Uterus (tissue), 4 donors: ENCODE measurements at places on chromosomes 5 and 9. TPM values are rescaled to one million over a fixed set of nuclear protein-coding genes. Genes with fewer than 3 reads are reported as not detected.

Gene SPEF2
- 71.0 TPM for total RNA-seq

Gene SV2C
- 0.21 TPM for total RNA-seq

Gene SIT1
- total RNA-seq = 0.21 TPM

Gene SLC45A2
- not detected for total RNA-seq

Gene C9orf153
- 1.5 TPM for total RNA-seq

Gene FOXD1
- total RNA-seq = not detected

Gene ACTBL2
- total RNA-seq = not detected

Gene GABRA1
- not detected for total RNA-seq

Gene RAD17
- 9.4 TPM for total RNA-seq

Gene CLIC3
- 1.5 TPM for total RNA-seq

Gene FGFR4
- 18.8 TPM for total RNA-seq

GRCh38 chr9:27963836-27964235 lies 390.6 kb upstream of the C9orf72 start:
- H3K4me3 ChIP-seq = no peak overlapping the region
- H3K36me3 ChIP-seq = no peaks in the 10 kb centered on the region
- no peaks in the 10 kb centered on the region for H3K27me3 ChIP-seq

DNA sequence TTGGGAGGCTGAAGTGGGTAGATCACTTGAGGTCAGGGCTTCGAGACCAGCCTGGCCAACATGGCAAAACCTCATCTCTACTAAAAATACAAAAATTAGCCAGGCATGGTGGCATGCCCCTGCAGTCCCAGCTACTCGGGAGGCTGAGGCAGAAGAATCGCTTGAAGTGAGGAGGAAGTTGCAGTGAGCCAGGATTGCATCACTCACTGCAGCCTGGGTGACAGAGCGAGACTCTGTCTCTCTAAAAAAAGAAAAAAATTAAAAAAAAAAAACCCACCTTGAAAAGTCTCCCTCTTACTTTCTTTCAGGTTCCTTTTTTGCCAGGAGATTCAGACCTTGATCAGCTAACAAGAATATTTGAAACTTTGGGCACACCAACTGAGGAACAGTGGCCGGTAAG lies 34.2 kb downstream of the CDK7 start:
- H3K27me3 ChIP-seq = no peaks in the 10 kb centered on the region
- no peak overlapping the region for H3K27ac ChIP-seq
- no peaks in the 10 kb centered on the region for H3K36me3 ChIP-seq
- H3K4me3 ChIP-seq = no peak overlapping the region
- H3K4me1 ChIP-seq = no peaks in the 10 kb centered on the region
- DNase-seq = no peak

- no peak overlapping the region for H3K27ac ChIP-seq
- DNase-seq = no peak
- H3K36me3 ChIP-seq = no peaks in the 10 kb centered on the region
- no peaks in the 10 kb centered on the region for H3K4me1 ChIP-seq
Measured at GRCh38 chr5:14574096-14574495, 7.5 kb upstream of the OTULINL start.

DNA sequence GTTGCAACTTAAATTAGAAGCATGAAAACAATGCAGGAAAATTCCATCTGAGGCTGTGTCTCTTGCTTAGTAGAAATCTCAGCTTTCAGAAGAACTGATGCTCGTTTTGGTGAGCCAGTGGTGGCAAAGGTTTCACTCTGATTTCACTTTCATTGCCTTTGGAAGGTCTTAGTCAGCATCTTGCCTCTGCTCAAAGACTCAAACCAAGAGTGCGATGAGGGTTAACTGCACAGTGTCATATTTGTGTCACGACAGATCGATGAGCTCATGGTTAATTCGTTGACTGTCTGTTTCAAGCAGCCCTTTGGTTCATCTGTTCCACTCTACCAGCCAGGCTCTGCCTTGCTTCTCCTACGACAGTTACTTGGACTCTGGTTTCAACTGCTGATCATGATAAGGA lies 331.3 kb upstream of the KIF2A start:
- H3K27ac ChIP-seq = no peak overlapping the region
- DNase-seq = no peak
- H3K27me3 ChIP-seq = no peaks in the 10 kb centered on the region
- H3K4me3 ChIP-seq = no peak overlapping the region
- no peaks in the 10 kb centered on the region for H3K36me3 ChIP-seq

DNA sequence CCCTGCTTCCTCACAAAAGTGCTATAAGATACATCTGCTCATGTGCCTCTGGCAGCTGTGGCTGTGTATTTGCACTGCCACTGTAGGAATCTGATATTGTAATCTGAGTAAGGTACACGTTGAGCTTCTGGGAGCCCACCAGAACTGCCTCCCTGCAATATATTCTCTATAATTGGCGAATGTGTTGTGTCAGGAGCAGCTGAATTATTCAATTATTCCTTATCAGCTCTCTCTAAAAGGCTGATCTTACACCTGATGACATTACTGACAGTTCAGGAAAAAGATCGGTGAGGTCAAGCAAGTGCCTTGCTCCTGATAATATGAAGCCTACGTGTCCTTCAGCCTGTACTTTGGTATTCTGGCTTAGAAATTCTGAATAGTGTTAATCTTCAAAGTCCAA lies 1015.0 kb downstream of the CDH9 start:
- no peaks in the 10 kb centered on the region for H3K36me3 ChIP-seq
- DNase-seq = no peak
- no peaks in the 10 kb centered on the region for H3K4me1 ChIP-seq
- no peak overlapping the region for H3K27ac ChIP-seq

- H3K36me3 ChIP-seq = no peaks in the 10 kb centered on the region
- no peak overlapping the region for H3K4me3 ChIP-seq
Measured at GRCh38 chr5:35145691-35146317, 84.5 kb downstream of the PRLR start.

DNA sequence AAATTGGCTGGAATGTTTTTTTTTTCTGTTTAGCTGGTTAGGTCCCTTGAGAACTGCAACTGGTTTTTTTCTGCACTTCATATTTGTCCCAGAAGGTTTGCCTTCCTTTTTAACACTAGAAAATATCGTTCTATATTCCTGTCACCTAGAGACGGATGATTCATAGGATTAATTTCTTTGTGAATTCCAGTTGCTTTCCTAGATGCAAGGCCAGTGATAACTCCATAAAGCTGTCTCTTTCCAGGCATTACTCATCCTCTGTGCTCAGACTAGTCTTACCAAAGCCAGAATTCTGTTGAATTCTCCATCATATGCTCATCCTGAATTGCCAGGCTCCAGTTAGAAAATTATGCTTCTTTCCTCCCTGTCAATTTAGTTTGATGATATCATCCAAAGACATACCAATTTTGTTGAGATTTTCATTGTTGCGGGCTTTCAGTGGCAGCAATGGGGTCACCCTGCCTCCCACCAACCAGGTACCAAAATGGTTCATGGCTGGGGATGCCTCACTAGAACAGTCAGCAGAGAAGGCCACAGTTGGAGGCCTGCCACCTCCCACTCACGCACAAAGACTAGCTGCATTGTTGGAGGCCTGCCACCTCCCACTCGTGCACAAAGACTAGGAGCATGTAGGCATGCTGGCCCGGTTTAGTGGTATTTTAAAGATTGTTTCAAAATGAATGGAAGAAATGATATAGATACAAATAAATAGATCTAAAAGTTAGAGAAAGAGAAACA lies 8.5 kb downstream of the BAAT start:
- H3K27me3 ChIP-seq = no peaks in the 10 kb centered on the region
- no peaks in the 10 kb centered on the region for H3K36me3 ChIP-seq
- H3K4me1 ChIP-seq = no peaks in the 10 kb centered on the region
- DNase-seq = peak; percentile 71

GRCh38 chr9:137467161-137467581 lies 8.0 kb upstream of the NSMF start:
- no peak overlapping the region for H3K27ac ChIP-seq
- H3K36me3 ChIP-seq = no peaks in the 10 kb centered on the region
- no peak for DNase-seq
- H3K27me3 ChIP-seq = no peaks in the 10 kb centered on the region
- no peaks in the 10 kb centered on the region for H3K4me1 ChIP-seq

DNA sequence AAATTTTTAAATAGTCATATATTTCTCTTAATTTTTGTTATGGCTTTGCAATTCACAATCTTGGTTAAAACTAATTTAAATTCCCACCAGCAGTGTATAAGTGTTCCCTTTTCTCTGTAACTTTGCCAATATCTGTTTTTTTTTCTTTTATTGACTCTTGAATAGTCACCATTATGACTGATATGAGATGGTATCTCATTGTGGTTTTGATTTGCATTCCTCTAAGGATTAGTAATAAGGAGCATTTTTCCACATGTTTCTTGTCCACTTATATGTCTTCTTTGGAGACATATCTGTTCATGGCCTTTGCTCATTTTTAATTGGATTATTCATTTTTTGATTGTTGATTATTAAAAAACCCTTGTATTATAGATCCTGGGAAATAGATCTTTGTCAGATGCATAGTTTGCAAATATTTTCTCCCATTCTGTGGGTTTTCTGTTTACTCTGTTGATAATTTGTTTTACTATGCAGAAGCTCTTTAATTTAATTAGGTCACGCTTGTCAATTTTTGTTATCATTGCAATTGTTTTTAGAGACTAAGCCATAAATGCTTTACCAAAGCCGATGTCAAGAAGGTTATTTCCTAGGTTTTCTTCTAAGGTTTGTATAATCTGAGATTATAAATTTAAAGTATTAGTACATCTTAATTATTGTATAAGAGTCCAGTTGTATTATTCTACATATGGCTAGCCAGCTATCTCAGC lies 610.9 kb downstream of the CHSY3 start:
- no peak overlapping the region for H3K27ac ChIP-seq
- H3K4me3 ChIP-seq = no peak overlapping the region
- no peaks in the 10 kb centered on the region for H3K36me3 ChIP-seq
- H3K27me3 ChIP-seq = no peaks in the 10 kb centered on the region

- H3K36me3 ChIP-seq = no peaks in the 10 kb centered on the region
- H3K27ac ChIP-seq = no peak overlapping the region
- DNase-seq = no peak
- H3K27me3 ChIP-seq = no peaks in the 10 kb centered on the region
Measured at GRCh38 chr5:110104060-110104725, 414.5 kb downstream of the MAN2A1 start.

DNA sequence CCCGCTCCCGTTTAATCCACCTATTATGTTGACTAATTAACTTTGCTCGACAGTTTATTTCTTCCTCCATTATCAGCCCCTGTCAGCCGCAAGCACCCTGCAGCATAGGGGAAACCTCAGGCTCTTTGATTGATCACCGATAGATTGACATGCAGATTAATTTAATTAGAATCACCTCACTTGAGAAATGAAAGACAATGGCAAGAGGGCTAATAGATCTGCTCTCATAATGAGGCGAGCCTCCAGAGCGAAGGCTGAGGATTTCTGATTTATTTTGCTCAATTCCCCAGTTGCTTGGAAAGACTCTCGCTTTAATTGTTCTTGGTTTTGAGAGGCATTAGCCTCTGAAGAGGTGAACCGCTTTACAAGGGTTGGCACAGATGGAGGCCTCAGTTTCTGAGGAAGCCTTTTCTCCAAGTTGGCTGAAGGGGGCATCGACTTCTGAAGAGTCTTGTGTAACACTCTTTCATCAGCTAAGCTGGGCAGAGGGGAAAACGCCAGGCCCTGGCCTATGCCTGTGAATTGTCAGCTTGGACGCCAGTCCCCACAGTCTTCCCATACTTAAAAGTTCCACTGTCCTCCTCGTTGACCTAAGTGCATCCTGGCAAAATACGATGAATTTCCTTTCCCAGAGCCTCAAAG lies 275.4 kb downstream of the EBF1 start:
- no peak overlapping the region for H3K27ac ChIP-seq
- no peaks in the 10 kb centered on the region for H3K27me3 ChIP-seq
- H3K36me3 ChIP-seq = no peaks in the 10 kb centered on the region
- H3K4me3 ChIP-seq = no peak overlapping the region
- DNase-seq = no peak
- no peaks in the 10 kb centered on the region for H3K4me1 ChIP-seq

GRCh38 chr5:139155333-139155732 lies 42.8 kb downstream of the SIL1 start:
- no peaks in the 10 kb centered on the region for H3K36me3 ChIP-seq
- peaks cover 6% of the 10 kb centered on the region for H3K4me1 ChIP-seq
- DNase-seq = no peak

- H3K4me3 ChIP-seq = peak within 1 kb of the TSS; percentile 90
- H3K27me3 ChIP-seq = no peaks in the 10 kb centered on the region
- H3K27ac ChIP-seq = peak within 1 kb of the TSS; percentile 98
- H3K36me3 ChIP-seq = no peaks in the 10 kb centered on the region
Measured at GRCh38 chr5:55994495-55994997, at the start of gene IL6ST. IL6ST (minus strand) TSS chr5:55994963; CDS start chr5:55976278, 18,685 bp downstream.

DNA sequence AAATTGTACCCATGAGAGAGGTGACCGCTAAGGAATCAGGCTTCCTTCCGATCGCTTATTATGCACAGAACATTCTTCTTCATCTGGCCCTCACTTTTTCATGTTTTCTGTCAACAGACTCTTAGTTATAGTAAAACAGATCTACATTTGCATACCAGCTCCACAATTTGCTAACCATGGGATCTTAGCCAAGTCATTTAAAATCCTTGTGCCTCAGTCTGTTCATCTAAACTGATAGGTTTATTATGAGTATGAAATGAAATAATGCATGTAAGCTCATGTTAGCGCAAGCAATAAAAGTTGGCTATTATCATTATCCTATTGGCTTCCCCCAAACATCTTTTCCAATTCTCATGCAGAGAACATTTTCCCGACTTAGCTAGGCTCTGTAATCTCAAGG lies 42.3 kb downstream of the FGF1 start:
- no peaks in the 10 kb centered on the region for H3K4me1 ChIP-seq
- no peaks in the 10 kb centered on the region for H3K36me3 ChIP-seq
- H3K27ac ChIP-seq = no peak overlapping the region
- H3K4me3 ChIP-seq = no peak overlapping the region

- H3K4me1 ChIP-seq = no peaks in the 10 kb centered on the region
- H3K36me3 ChIP-seq = no peaks in the 10 kb centered on the region
- H3K27ac ChIP-seq = no peak overlapping the region
Measured at GRCh38 chr9:38138276-38138675, 69.2 kb upstream of the SHB start.

DNA sequence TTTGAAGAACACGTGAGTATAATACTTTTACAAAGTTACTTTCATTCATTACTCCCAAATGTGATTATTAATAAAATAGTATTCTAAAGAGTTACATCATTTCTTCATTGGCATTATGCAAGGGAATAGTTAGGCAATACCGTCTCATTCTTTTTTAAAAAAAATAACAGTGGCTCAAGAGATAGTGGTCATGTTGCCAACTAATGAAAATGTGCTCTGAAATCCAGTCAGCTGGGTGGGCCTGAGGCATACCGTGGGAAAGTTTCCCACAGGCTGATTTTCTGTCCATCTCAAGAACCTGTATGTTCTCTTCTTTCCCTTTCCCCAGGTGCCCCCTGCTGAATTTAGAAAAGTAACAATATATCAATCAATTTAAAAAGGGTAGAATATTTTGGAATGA lies 40.8 kb upstream of the ROPN1L start:
- H3K27me3 ChIP-seq = no peaks in the 10 kb centered on the region
- no peaks in the 10 kb centered on the region for H3K4me1 ChIP-seq
- H3K27ac ChIP-seq = peak overlapping the region; percentile 77
- no peak overlapping the region for H3K4me3 ChIP-seq
- H3K36me3 ChIP-seq = no peaks in the 10 kb centered on the region

DNA sequence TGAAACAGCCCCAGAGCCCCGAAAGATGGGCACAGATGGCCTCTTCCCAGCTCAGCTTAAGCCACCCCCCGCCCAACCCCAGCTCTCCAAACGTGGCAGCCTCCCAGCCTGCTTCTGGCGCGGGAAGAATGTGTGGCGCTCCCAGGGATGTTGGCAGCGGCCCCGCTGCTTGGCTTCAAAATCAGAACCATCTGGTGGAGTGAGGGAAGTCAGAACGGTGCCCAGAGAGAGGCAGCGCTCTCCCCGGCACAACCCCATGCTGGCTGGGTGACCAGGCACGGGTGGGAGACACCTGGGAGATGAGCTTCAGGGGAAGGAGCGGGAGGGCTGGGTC lies 72.7 kb upstream of the ORM1 start:
- no peaks in the 10 kb centered on the region for H3K36me3 ChIP-seq
- H3K27me3 ChIP-seq = no peaks in the 10 kb centered on the region
- H3K27ac ChIP-seq = peak overlapping the region; percentile 73
